ENCODE measurements at places on chromosomes 5 and 9. TPM values are rescaled to one million over a fixed set of nuclear protein-coding genes. Genes with fewer than 3 reads are reported as not detected.
A peak's percentile ranks its signal among the peaks of the same experiment; 100 is the strongest.

GRCh38 chr5:37787742-37788141 is 52.1 kb downstream of the GDNF start:
- DNase-seq, result no peak

DNA sequence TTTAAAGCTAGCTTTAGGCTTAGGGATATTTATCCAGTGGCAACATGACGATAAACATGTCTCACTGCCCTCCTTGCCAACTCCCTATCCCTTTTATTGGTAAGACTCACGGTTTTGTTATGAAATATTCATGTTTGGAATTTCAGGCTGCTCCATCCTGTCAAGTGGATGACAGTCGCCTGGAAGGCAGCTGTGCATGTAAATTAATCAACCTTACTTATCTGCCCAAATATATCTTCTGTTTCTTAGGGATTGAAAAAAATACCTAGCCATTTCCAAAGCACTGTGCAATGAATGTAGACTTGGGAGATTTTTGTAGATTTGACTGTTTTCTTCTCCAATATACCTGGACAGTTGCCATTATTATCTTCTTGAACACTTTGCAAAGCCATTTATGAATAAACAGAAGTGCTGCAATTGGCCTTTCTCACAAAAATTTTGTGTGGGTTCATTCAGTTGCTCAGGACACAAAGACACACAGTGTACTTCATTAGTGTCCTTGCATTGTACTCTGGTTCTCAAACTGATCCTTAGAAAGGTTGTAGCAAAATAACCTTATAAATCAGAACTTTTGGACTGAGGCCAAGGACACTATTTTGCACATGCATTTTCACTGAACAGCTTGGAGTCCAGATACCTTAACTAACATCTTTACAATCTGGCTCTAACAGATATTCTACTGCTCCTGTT is 889.4 kb upstream of the SEMA6A start:
- no peak for DNase-seq

- DNase-seq, result no peak
These were observed 85.1 kb upstream of the IL12B start for GRCh38 chr5:159415301-159415937.

- DNase-seq, result no peak
These were observed 96.1 kb downstream of the NUDT12 start for GRCh38 chr5:103466495-103466894.

DNA sequence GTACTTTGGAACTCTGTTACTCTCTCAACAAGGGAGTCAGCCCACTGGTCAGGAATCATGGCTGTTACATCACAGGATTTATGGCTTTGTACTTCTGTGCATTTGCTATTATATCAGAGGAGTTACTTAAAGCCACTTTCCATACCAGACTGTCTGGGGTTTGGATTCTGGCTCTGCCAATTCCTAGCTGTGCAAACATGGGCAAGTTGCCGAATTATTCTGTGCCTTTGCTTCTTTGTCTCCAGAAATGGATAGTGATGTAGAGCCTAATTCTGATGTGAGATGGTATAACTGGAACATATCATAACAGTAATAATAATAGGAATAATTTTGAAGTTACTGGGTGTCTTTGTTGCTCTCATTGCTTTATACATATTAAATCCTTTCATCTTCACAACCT is 1047.3 kb upstream of the SEMA6A start:
- DNase-seq, result no peak

FRMD3 gene
- total RNA-seq, result 15.5 TPM

SLC36A3 gene
- total RNA-seq, result not detected

GRCh38 chr5:38551030-38552017 is 5.1 kb downstream of the LIFR start:
- DNase-seq, result peak; percentile 48

KIF4B gene
- total RNA-seq, result not detected

DNA sequence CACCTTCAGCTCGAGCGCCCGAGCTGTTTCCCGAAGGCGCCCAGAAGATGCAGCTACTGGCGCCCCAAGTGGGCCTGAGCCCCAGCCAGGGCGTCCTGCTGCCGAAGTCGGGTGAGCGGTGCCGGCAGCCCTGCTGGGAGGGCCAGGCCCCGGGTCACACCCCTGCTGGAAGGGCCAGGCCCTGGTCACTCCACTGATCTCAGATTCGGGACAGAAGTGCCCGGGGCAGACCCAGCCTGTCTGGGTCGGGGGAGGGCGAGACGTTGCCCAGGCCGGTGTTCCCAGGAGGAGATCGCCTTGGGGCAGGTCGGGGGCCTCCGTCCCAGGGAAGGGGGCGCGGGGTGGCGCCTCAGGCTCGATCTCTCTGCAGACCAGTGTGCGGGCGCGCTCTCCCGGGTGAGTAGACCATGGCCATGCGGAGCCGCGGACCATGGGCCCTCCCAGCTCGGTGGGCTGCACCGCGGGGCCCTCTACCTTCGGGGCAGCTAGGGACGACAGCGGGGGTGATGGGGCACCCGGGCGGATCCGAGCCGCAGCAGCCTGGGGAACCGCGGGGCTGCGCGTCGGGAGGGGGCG is 2.3 kb downstream of the LCNL1 start:
- no peak for DNase-seq

NR4A3 gene
- not detected for total RNA-seq
